ENCODE measurements at places on chromosomes 2 and 18.

DNA sequence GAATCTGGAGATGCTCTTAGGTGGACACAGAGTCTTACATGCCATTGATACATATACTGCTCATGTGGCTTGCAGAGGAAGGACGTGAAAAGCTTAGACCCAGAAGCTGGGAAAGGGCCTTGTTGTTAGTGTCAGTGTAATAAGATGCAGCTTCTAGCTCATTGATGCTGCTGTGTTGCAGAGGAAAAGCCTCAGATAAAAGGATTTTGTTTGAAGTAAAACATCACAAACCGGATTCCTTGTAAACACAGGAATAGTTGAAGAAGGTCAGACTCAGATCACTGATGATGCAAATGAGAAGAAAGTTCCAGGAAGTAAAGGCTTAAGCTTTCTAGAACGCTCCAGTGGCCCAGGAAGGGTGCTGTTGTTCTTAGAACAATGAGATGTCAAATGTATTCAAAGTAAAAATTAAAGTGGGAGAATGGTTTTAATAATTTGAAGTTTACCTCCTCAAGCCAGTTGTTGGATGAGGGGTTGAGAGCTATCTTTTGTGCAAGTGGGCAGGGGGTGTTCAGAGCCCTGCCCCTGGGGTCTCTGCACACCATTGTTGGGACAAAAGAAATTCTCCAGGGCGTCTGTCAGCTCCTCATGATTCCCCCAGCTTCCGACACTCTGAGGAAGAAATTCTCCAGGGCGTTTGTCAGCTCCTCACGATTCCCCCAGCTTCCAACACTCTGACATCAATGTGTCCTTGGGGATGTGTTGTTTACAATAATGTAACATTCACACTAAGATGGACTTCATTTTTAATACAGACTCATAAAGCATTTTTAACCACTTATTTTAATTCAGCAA, 61.3 kb upstream of the CHMP1B start:
- no peak for DNase-seq

DNA sequence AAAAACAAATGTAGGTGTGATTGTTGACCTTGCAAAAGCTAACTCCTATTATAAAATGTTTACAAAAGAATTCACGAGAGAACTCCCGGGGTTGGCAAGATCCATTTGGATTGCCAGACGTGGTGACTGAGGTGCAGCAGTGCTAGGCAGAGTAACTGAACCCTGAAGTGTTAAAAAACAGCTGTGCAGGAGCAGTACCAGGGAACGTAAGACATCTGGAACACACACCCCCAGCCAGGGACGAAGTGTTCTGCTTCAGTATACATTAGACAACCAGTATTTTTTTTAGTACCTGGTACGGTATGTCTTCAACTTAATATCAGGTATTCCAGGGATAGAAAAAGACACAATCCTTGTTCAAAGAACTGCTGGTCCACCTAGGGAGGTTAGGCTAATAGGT, 272.1 kb upstream of the EPAS1 start:
- no peak for DNase-seq

DNA sequence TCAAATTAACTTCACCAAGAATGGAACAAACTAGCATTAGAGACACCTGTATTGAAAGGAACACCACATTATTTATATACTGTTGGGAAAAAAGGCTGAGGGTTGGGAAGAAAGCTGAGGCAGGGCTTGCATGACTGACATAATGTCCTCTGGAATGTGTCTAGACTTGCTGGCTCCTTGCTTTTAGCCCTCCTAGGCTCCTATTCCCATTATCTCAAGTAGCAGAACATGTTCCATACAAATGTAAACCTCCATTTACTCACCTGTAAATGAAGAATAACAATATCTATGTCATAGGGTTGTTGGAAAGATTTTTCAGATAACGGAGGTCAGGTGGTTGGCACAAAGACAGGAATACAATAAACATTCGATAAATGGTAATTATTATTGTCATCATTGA, 976 bp upstream of the ACADL start:
- no peak for DNase-seq

GRCh38 chr2:179049546-179050311, at the start of gene CCDC141:
Gene CCDC141, minus strand, starts transcription at chr2:179050137. Its CDS starts 196 bp downstream, at chr2:179049941.
- no peak for DNase-seq

DNA sequence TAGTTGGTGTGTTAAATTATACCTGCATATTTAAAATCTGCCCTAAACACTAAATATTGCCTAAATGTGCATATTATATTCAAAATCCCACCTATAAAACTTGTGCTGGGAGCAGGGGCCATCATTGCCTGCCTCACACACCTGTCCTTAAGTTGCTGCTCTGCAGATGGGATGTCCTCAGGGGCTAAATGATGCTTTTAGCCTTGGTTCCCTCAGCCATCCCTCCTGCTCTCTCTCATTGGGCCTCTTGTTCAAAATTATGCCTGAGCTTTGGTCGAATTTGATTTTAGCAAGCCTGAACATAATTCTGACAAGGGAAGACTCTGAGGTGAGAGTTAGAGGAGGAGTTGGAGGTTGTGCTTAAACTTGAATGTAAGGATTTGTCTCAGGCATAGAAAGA, 318.3 kb upstream of the RAB12 start:
- no peak for DNase-seq

Data from stimulated activated CD4-positive, alpha-beta T cell treated with anti-CD3 and anti-CD28 coated beads, Interleukin-2, amount 100 ng/mL, for 48 hours (primary cell).